MG63 (cell line): ENCODE measurements at places on chromosomes 2 and 18.

GRCh38 chr2:230946429-230947234, 21.6 kb upstream of the GPR55 start:
- DNase-seq, result no peak

- DNase-seq, result no peak
These were observed 41.5 kb downstream of the HDAC4 start for GRCh38 chr2:239359196-239359912.

- no peak for DNase-seq
These were observed 320.9 kb upstream of the TCF4 start for GRCh38 chr18:55908901-55909366.

GRCh38 chr2:168155680-168156079, 91.7 kb downstream of the STK39 start:
- DNase-seq, result no peak

DNA sequence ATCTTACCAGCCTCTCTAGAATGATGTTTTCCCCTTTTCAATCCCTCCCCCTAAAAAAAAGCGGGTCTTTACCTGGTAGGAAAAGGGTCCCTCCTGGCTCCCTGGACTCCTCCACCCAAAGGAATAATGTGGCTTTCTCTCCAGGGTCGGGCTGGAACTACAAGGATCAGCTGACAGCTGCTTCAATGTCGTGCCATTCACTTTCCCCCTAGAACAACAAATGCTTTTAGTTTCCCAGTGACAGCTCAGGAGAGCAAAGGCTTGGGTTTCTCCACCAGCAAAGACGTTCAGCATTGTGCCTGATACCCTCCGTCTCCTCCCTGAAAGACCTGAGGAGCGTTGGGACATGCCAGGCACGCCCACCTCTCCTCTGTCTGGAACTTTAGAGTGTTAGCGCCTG, 173.8 kb upstream of the SIX3 start:
- no peak for DNase-seq

- DNase-seq, result no peak
These were observed 755 bp upstream of the ATP9B start for GRCh38 chr18:79068341-79068936.

DNA sequence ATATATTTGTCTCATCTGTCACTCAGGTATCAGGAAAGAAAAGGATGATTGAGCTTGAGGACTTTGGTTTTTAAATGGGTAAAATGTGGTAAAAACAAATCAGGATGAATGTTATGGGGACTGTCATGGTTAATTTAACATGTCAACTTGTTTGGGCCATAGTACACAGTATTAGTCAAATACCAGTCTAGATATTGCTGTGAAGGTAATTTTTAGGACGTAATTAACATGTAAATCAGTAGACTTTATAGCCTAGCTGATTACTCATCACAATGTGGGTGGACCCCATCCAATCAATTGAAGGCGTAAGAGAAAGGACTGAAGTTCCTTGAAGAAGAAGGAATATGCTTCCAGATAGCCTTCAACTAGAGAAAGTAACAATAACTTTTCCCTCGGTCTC, 275.7 kb upstream of the ZNF804A start:
- DNase-seq, result no peak

- peak; percentile 96 for DNase-seq
These were observed 136.5 kb upstream of the ETAA1 start for GRCh38 chr2:67260343-67261277.

DNA sequence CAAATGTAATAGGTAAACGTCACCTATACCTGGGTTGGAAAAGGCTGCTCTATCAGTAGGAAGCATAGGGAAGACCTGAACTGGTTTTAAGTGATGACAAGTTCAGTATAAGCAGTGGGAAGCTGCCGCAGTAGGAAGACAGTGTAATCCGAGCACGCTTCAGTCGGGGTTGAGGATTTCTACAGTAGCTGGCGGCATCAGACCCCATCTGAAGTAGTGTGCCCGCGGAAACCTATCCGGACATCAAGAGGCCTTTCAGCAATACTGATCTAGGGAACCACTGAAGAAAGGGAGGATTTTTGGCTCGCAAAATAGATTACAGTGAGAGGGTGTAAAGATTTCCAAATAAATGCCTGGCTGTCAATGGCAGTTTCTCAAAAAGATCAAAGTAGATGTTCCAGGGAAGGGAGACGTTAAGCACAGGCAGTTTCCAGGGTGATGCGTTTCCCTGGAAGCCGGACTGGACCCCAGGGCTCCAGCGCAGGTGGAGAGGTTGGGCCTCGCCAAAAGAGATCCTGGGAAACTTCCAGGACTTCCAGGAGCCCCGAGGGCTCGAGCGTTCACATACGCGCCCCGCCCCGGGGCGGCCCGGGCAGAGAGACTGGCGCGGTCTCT, 5.3 kb downstream of the LOXL3 start:
- no peak for DNase-seq

- DNase-seq, result no peak
These were observed 146.4 kb downstream of the FTCDNL1 start for GRCh38 chr2:199704358-199705238.

GRCh38 chr2:226673314-226673723, 126.3 kb downstream of the IRS1 start:
- DNase-seq, result peak; percentile 92

DNA sequence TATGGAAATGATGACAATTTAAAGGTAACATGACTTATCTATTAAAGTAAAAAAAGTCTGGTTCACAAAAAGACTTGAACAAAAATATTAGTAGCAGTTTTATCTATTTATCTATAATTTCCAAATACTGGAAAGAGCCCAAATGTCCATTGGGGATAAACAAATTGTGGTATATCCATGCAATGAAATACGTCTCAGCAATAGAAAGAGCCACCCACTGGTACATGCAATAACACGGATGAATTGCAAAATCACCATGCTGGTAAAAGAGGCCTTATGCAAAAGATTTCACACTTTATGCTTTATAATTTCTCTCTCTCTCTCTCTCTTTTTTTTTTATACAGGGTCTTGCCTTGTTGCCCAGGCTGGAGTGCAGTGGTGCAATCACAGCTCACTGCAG, 91.4 kb upstream of the ASAP2 start:
- DNase-seq, result no peak

DNA sequence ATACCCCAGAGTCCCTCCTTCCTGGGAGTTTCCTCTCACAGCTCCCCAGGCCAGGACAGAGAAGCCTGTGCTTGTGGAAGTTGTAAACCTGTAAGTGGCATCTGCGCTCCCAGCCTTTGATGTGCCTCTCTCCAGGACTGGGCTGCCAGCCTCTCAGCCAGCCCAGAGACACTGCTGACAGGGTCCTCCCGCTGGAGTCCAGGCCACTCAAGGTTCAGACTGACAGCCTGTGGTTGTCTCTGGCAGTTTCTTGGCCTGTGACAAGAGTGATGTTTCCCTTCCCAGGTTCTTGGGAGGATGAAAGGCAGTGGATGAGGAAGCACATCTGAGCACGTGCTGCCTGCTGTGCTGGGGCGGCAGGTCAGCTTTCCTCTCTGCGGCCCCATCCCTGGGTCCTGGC, 3.0 kb downstream of the SLC35F6 start:
- DNase-seq, result no peak

DNA sequence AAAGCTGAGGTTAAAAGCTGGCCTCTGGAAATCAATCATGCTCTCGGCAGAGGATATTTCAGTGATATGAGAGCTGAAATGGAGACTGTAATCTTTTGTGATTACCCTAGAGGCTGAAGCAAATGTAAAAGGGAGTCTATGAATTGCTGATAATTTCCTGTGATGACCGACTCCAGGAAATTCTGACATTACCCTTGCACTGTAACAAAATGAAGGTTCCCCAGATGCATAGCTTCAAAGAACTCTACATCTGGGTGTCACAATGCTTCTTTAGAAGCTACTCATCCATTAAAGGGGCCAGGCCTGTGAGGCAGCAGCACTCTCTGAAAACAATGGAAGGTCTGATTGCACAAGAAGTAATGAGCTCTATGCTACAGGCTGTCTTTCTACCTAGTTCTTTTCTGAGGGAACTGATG, 268.2 kb upstream of the SESTD1 start:
- DNase-seq, result no peak

DNA sequence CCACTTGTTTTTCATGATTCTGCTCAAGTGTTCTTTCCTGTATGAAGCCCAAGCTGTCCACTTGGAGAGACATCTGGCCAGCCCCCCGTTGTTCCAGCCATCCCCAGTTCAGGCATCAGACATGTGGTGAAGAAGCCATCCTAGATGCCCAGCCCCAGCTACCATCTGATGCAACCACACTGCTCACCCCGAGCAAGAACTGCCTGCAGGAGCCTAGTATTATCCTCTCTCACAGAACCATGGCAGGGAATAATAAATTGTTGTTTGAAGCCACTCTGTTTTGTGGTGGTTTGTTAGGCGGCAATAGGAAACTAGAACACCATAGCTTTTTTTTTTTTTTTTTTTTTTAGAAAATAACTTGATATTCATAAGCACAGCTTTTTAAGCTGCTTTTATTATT, 19.5 kb upstream of the DARS1 start:
- DNase-seq, result no peak

DNA sequence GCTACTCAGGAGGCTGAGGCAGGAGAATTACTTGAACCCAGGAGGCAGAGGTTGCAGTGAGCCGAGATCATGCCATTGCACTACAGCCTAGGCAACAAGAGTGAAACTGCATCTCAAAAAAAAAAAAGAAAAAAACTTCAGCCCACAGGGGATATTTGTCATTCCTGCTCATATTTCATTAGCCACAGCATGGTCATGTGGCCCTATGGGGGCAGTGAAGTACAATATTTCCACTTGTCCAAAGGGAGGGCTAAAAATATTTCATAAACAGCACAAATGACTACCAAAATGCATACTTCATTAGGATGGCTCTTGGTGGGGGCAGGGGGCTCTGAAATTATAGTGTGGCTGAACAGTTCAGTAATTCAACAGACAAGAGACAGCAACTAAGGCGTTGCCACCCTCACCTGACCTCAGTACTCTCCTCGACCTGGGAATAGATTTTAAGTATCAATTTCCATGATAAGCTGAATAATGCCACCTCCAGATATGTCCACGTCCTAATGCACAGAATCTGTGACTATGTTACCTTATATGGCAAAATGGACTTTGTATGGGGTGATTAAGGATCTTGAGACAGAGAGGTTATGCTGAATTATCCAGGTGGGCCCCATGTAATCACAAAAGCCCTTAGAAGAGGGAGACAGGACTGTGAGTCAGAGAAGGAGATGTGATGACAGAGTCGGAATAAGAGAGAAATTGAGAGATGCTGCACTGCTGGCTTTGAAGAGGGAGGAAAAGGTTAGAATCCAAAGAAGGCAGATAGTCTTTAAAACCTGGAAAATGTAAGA, 158.2 kb upstream of the CRIM1 start:
- DNase-seq, result no peak

- no peak for DNase-seq
These were observed 5.4 kb downstream of the SEMA4C start for GRCh38 chr2:96864343-96865091.

DNA sequence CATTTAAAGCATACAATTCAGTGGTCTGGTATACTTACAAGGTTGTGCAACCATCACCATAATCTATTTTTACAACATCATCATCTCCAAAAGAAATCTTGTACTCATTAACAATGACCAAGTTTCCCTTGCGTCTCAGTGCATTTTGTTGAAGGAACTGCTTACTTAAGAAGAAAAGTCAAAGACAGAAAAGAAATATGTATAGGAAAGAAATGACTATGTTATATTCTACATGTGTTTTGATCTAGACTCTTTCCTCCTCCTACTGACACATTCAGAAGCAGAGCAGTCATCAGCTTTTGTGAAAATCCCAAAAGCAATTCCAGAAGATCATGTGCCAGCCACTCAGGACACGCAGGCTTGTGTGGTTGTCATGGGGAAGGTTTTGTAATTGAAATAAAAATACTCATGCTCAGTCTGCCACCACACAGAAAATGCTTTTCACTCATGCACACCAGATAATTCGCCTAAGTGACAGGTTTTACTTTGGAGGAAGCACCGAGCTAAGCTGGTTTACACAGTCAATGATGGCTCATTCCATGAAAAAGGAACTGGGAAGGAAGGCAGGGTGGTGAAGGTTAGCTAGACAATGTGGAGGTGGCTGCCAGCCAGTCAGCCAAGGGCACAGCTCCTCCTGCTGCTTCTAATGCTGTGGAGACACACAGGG, 158.5 kb upstream of the REV1 start:
- peak; percentile 53 for DNase-seq

- no peak for DNase-seq
These were observed 228.3 kb upstream of the SIX3 start for GRCh38 chr2:44713170-44713569.

DNA sequence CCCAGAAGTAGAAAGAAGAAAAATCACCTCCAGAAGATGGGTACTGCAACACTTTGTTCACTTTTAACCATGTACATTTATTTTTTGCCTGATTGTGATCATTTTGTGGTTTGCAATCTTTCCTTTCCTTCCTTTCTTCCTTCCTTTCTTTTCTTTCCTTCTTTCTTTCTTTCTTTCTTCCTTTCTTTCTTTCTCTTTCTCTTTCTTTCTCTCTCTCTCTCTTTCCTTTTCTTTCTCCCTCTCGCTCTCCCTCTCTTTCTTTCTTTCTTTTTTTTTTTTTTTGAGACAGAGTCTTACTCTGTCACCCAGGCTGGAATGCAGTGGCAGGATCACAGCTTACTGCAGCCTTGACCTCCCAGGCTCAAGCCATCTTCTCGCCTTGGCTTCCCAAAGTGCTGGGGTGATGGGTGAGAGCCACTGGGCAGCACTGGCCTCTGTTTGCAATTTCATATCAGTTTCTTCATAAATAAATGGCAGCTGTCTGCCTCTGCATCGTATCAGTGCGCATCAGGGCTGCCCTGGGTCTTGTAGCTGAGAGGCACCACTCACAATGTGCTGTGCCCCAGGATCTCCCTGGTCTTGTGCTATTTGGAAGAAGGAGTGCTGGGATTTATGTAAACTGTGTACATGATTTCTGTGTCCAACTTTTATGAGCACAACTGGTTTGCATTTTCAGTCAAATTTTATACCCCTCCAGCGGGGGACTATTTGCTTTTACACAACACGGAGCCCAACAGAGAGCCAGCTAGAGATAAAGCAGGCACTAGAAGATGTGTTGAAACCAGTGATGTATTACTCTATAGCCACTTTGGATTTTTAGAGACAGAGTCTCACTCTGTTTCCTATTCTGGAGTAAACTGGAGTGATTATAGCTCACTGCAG, 6.9 kb upstream of the LIMS2 start:
- no peak for DNase-seq

DNA sequence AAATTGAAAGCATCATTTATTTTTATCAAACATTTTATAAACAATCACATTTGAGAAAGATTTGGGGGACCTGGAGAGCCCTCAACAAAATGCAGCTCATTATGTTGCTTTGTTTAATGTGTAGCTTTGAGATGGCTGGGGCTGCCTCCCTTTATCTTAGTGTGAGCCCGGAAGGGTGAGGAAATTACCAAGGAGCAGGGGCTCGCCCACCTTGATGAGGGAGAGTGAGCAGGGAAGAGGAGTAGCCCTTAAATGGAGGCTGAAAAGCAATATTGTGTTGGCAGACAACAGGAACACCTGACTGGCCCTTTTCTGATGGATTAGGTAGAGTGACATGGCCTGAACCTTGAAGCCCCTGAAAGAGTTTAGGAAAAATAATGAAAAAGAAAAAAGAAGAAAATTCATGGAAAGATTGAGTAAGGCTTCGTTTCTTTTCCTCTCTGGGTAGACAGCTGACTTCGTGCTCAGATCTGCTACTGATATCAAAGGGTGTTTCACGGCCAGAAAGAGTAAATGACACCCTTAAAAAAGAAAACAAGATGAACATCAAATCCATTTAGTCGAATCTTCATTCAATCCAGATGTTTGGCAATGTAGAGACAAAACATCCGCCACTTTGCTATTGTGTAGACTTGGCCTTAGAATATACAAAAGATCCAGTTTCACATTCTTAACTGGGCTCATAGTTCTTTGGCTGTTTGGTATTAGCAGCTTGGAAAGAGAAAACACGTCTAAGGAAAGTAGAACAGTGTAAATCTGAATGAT, 206.5 kb upstream of the TCF4 start:
- no peak for DNase-seq
